ENCODE measurements at places on chromosomes 3 and 15.

DNA sequence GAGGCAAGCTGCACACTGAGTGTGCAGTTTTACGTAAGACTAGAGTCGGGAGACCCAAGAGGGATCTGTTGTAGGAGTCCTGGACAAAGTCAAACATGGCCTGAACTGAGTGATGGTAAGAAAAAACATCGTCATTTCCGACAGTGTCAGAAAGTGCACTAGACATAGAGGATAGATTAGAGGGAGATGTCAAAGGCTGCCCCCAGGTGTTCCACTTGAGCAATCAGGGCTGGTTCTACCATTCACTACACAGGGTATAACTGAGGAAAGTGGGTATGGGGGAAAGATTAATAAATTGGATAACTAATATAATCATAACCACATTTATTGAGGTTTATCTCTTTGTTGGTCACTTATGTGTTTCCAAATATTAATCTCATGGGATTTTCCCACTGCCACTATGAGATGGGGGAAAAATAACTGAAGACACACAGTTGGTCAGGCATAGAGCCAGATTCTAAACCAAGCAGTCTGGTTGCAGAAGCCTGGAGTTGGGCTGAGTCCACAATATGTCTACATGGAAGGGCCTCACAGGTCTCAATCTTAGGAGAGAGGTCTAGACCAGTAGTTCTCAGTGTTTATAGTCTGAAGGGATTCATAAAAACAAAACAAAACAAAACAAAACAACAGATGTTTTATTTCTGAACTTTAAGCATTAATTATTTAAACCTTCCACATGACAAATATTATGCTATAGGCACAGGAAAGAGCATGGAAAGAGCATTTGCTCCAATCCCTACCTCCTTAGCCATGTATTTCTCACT, 766.5 kb downstream of the NTRK3 start:
- DNase-seq: no peak

DNA sequence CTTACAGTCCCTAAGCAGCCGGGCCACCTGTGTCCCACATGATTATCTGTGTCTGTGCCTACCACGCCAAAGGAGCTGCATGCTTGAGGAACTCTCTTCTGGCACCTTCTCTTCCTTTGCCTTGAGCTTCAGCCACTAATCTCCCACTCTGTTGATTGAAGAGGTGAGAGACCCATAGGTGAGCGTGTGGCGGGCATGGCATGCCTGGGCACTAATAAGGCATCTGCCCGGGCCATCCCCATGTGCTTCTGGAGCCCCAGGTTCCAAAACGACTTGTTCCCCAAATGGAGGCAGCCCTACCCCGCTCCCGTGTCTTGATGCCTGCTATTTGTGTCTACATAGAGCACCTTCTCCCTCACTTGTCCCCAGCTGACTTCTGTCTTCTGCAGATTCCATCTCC, 13.0 kb downstream of the MCM2 start:
- DNase-seq: no peak

DNA sequence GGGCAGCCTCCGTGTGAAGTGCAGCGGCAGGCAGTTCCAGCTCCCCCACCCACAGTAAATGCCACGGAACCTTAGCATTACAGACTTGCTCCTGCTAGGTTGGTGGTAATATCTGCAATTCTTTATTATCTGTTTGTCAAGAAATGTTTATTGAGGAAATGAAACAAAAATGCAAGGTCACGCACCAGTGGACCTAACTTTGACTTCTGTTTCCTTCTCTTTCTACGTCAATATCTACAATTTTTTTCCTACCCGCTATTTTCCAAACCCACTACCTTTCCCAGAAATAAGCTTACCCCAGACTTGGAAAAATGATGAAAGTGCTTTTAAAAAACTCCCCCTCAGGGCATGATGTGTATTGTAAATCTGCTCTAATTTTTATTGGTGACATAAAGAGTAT, 18.9 kb downstream of the ILDR1 start:
- peak; percentile 56 for DNase-seq

- no peak for DNase-seq
Observed at GRCh38 chr3:130916507-130917167, 22.8 kb downstream of the ATP2C1 start.

- no peak for DNase-seq
Observed at GRCh38 chr3:117399311-117400078, 689.9 kb downstream of the TUSC7 start.

- DNase-seq: no peak
Observed at GRCh38 chr3:120797857-120798256, 55.3 kb downstream of the GTF2E1 start.

Data from CD14-positive monocyte (primary cell).